ENCODE measurements at places on chromosomes 11 and 22. TPM values are rescaled to one million over a fixed set of nuclear protein-coding genes. Genes with fewer than 3 reads are reported as not detected.

DNA sequence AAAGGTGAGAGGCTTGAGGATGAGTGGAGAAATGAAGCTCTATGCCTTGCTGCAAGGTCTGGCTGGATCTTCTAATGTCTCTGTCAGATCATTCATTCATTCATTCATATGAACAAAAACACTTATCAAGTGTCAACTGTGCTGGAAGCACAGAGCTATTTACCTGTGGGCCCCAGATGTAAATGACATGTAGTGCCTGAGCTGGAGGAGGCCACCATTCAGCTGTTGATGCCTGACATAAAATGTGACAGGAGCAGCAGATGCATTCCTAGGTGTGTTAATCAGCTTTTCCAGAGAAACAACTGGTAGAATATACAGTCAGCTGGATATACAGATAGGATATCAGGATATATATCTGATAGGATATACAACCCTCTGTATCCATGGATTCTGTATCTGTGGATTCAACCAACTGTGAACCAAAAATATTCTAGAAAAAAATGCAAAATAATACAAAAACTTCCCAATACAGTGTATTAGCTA, 44.5 kb downstream of the TSPAN18 start:
- DNase-seq: no peak

- DNase-seq: no peak
These were observed 37.4 kb downstream of the COMMD9 start for GRCh38 chr11:36251823-36252222.

KIF18A gene
- 31.1 TPM for total RNA-seq

DNA sequence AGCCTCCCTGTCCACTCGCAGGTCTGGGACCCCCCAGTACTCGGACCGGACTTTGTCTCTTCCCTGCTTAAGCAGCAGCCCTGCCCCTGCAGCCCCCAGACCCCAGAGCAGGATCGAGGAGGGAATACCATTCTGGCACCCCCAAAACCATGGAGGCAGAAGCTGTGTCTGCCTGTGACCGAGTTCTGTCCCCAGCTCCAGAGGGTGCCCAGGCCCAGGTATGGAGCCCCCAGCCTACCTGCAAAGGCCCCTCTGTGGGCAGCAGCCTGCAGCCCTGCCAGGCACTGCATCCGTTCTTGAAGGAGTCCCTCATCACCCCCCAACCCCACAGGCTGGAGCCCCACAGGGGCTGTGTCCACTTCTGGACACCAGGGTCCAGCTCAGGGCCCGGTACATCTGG, 163.8 kb downstream of the BRD1 start:
- DNase-seq: no peak

- no peak for DNase-seq
These were observed 4.7 kb downstream of the SYT7 start for GRCh38 chr11:61575886-61576861.

UPK2 gene
- total RNA-seq: 17.1 TPM

- DNase-seq: peak; percentile 60
These were observed 26.5 kb downstream of the ARHGEF17 start for GRCh38 chr11:73334384-73335203.

DNA sequence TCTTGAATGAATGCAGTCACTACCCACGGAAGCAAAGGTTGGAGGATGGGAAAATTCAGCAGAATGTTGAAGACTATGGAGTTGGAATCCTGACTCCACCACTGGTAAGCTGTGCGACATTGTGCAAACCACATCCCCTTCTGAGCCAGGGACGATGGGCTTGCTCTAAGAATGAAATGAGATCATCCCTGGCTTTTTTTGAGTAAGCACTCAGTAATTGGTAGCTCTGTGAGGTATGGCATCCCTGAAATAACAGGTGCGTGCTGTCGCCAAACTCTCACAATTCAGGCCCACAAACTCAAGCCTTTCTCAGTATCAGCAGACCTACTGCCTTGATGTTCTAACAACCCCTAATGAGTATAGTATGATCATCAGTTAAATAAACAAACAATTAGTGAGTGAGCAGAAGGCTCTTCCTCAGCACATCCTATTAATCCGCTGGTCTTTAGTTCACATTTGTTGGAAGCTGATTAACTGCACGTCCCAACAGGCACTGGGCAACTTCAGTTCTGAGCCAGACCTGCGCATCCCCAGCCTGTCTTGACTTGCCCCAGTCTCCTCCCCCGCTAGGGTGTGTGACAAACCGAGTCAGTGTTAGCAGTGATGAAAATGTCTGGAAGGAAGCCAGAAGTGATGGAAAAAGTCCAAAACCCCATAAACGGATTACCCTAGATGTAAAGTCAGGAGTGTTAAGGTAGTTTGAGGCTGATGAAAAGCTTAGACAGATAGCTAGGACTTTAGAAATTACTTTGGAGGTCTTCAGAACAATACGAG, 235.5 kb downstream of the GRIK4 start:
- DNase-seq: no peak

DNA sequence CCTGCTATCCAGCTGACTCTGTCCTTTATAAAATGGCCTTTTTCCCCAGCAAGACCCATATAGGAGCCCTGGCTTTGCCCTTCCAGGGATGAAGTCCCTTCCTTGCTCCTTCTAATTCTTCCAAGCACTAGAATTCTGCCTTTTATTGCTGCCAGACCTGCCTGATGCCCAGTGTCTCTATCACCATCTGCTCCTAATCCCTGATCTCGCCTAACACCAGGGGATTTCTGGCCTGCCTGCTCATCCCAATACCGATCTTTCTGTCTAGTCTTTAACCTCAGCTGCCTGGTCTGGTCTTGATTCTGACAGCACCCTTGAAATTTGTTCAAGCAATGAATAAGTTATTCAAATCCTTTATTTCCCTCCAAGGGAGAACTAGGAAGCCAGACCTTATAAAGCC, 150.2 kb downstream of the SPON1 start:
- no peak for DNase-seq

- no peak for DNase-seq
These were observed 89.5 kb upstream of the ISX start for GRCh38 chr22:34976474-34976873.

MMP13 gene
- total RNA-seq: not detected

GRCh38 chr11:27524155-27524554, 17.6 kb upstream of the LIN7C start:
- DNase-seq: peak; percentile 1
